ENCODE measurements at places on chromosomes 2 and 18.
A peak's percentile ranks its signal among the peaks of the same experiment; 100 is the strongest.

GRCh38 chr2:238881353-238882081 lies 33.6 kb downstream of the TWIST2 start:
- DNase-seq: no peak

GRCh38 chr2:31339696-31340095 lies 74.8 kb downstream of the XDH start:
- no peak for DNase-seq

DNA sequence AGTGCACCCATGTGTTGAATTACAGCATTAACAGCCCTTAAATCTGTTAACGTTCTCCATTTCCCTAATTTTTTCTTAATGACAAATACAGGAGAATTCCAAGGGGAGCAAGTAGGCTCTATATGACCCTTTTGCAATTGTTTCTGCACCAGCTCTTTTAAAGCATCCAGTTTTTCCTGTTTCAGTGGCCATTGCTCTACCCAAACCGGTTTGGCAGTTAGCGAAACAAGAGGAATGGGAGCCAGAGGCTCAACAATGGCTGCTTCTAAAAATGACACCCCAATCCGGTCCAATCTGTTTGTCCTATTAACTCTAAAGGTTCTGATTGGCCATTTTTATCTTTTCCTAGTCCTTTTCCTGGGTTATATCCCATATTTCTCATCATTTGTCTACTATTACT lies 15.1 kb upstream of the SUCLG1 start:
- no peak for DNase-seq

DNA sequence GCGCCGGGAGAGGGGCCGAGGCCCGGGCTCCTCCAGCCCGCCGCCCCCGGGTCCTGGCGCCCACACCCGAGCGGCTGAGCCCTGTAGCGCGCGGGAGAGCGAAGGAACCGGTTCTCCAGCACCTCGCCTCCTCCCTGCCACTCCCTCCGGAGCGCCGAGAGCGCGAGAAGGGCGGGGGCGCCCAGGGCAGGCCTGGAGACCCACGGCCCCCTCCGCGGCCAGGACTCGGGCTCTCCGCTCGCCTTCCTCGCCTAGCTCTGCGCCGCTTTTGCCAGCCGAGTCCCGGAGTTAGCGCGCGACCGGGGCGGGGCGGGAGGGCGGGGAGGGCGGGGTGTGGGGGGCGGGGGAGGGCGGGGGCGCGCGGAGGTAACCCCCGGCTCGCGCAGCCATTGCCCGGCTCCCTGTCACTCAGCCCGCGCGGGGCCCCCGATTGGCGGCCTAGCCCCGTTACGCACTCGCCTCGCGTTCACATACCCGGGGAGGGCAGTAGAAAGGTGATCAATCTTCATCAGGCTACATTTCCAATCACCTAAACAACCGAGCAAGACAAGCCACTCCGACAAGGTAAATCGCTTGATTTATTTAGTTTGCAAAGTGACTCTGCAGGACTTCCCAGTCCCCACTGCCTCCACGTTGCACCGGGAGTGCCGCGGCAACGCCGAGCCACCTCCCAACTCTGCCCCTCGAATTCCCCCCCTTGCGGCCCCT lies at the start of gene OTX1:
Gene OTX1 (plus strand): TSS at position 497 of the 708 bp plus-strand sequence. CDS start 2,161 bp downstream, outside the sequence.
- DNase-seq: peak; percentile 87

DNA sequence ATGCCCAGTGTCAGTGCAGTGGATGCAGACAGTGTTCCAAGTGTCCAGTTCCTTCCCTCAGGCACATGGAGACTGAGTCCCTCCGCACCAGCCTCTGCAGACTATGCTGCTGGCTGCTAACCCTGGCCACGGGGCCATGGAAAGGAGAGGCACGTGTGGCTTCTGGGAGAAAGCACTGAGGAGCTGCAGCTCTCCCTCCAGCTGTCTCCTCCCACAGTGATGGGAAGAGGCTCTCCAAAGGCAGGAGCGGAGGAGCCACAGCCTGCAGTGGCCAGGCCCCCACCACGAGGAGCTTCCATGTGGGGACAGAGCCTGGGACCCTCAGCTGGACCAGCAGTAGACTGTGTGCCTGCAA lies 141.1 kb downstream of the NDUFA10 start:
- no peak for DNase-seq

DNA sequence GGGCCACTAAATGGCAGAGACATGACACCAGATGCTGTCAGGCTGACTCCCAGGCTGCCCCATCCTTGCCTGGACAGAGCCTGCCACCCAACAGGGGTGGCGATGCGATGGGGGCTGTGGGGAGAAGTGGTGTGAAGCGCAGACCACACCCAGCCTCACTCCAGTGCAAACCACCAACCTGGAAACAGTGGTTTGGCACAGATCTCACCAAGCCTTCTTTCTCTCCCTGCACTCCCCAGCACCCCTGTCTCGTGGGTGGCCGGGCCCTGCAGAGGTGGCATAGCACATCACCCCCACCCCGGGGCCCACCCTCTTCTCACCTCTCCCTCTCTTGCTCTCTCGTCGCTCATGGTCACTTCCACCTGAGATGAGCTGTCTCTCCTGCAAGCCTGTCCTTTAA lies 32.6 kb downstream of the CIB4 start:
- no peak for DNase-seq

- DNase-seq: no peak
Observed at GRCh38 chr2:205937211-205937610, 148.8 kb downstream of the INO80D start.

- DNase-seq: no peak
Observed at GRCh38 chr18:78511666-78512601, 467.7 kb upstream of the SALL3 start.

DNA sequence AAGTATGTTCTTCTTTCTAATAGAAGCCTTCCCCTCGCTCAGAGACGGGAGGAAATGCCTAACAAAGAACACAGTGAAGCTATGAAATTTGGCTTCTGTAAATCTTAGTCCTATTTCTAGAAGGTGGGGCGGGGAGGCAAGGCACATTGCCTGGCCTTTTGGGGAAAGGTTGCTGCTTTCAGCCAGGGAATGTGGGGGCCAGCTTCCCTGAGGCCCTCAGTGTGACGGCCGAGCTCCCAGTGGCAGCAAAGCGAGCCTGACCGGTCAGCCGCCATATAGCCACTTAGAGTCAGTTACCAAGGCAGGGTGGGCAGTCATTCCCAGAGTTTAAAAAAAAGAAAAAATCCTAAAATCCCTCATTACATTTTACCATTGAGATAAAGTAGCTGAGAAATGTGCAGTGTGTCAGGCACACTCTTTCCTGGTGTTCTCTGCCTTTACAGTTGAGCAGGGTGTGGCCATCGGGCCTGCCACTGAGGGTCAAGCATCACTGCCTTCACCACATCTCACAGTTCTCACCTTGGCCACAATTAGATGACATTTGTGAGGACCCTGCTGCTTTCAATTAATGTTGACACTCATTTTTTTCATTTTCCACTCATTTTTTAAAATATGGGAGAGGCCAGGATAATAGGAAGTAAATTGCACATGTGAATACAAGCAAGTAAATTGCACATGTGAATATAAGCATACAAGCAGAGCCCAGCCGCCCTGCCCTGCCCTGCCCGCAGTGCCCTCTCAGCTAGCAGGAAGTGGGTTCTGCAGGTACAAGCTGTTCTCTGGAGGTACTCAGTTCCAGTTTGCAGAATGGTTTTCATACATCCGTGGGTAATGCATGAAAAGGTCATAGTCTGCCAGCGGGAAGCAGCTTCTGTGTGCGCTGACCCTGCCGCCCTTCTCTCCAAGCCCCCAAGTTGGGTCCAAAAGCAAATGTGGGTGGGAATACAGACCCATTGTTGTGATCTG lies 76.9 kb downstream of the WDSUB1 start:
- no peak for DNase-seq

DNA sequence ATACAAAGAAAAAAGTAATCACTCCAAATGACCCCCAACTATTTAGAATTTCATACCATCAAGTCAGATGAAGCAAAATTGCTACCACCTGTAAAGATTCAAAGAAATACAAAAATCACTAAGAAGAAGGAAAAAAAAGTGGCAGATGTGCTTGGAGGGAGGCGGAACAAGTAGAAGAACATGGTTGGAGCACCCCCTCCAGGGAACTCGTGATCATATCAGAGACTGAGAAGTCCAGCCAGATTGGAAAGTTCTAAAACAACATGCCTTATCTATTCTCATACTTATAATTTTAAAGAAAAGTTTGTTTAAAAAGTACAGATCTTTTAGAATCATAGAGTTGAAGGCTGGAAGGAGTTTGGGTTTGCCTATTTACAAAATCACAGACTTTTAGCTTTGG lies 113.4 kb upstream of the CYP26B1 start:
- no peak for DNase-seq

GRCh38 chr18:8741117-8741516 lies 35.8 kb downstream of the MTCL1 start:
- DNase-seq: no peak

- DNase-seq: peak; percentile 91
Observed at GRCh38 chr2:240566203-240567136, 1.8 kb upstream of the RNPEPL1 start.

DNA sequence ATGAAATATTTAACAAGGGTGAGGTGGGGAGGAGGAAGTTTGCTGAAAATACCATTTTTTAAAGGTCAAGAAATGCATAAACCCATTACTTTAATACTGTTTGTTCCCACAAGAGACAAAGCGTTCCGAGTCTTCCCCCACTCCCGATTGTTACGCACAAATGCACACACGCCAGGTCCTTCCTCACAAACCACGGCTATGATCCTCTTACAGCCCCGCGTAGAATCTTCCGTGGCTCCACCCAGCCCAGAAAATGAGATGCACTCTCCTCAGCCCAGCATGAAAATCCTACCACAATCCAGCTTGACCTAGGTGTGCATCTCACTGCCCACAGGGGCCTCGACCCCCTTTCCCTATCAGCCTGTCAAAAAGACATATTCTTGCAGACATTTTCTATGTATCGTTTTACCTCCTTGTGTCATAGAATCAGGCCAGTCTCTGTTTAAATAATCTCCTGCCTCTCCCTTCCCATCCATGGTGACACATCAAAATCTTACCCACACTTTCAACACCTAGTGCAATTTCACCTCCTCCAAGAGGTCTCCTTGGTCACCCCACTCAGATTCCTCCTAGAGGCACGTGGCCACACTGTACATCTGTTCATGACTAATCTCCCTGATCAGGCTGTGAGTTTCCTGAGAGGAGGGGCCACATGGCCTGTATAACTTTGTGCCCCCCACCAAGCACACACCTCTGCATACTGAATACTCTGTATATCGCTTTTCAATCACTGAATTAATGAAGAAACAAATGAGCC lies 491.0 kb upstream of the KLHL29 start:
- no peak for DNase-seq

GRCh38 chr2:190635781-190636180 lies 13.1 kb upstream of the NAB1 start:
- DNase-seq: peak; percentile 32

DNA sequence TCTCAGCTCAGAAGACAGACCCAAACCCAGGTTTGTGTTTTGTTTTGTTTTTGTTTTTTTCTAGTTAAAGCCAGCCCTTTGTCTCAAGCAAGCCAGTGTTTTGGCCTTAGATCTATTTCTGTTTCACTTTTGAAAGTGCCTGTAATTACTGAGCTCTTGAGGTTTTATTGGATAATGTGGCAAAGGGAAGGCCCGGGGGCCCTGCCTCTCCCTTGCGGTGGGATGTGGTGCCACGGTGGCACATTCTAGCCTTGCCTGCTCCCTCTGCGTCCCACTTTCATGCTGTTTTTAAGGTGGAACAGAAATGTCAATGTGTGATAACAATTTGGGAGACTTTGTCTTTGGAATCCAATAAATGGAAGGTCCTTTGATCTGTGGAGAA lies 2.5 kb downstream of the HPCAL1 start:
- peak; percentile 83 for DNase-seq

DNA sequence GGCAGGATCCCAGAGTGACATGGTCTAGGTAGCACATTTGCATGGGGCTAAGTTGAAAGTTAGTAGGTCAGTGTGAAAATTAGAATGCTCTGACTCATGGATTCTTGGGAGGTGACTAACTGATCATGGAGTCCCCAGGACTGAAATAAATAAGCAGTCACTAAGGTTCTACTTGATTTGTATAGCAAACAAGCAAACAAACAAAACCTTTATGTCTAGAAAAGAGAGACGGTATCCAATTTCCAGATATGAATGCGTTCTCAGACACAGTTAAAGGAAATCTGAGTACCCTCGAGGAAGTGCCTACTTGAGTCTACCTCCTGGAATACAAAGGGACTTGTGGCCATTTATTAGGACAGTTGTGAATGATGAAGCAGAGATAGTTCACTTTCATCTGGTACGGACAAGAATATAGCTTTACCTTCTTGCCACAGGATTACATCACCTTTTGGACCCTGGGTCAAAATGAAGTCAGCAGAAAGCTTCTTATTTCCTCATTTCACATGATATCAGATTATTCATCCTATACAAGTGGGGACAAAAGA lies 54.3 kb upstream of the AGPS start:
- DNase-seq: peak; percentile 83

GRCh38 chr2:46645681-46646162 lies 166.4 kb downstream of the TMEM247 start:
- DNase-seq: peak; percentile 62

- DNase-seq: no peak
Observed at GRCh38 chr2:16170675-16171424, 230.5 kb downstream of the MYCN start.

DNA sequence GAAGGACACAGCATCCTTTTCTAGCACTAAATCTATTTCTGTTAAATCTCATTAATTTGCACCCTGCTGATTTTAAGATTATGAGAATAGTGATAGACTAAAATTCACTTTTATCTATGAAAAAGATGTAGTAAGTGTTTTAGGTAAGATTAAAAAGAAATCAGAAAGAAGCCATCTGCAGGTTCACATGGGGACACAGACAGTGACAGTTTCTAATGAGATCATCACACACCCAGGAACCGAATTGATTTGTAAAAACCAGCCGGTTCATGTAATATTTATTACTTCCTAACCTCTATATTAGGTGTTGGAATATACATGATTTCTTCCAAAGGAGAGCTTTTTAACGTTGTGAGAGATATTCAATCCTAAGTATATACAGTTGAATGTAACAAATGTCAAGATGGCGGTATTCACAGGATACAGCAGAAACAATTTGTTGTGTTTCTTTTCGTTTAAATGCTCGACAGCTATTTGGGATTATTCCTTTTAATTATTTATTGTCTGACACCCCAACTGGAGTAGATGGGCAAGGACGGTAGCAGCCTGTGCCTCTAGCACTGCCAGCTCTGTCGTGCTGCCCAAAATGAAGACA lies 223.4 kb downstream of the CCDC102B start:
- no peak for DNase-seq

GRCh38 chr2:121409388-121409787 lies 121.3 kb upstream of the RNU4ATAC start:
- no peak for DNase-seq

GRCh38 chr2:233115741-233116140 lies 55.6 kb downstream of the INPP5D start:
- no peak for DNase-seq

GRCh38 chr2:138780908-138781307 lies 718 bp upstream of the NXPH2 start:
- DNase-seq: no peak

DNA sequence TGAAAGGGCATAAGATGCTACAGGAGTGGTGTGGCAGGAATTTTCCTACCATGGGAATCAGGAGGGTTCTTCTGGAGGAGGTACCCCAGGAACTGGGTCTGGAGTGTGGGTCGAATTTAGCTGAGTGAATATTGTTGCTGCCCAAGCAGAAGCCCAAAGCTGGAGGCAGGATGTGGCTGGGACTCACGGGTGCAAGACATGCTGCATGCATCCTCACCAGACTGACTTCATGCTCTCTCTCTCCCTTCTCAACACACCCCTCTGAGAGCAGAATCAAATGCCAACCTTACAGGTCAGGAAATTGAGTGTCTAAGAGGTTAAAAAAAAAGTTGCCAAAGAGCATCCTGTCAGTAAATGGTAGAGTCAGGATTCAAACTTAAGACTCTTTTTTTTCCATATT lies 78.8 kb upstream of the TTC39C start:
- no peak for DNase-seq
